ENCODE measurements at places on chromosomes 5 and 9.

DNA sequence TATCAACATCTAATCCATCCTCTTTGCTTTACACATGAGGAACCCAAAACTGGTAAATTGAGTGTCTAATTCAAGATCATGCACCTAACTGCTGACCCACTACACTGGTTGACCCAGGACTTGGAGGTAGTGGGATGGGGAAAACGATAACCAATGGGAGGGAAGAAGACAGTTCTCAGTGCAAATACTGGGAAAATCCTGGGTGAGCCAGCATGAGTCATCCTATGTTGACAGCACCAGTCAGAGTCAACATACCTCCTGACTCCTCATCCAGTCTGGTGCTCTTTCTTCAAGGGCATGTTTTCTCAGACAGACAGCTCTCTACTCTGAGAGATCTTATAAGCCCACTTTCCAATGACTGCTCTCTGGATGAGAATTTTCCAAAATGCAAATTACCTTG is 232.8 kb upstream of the PTGER4 start:
- no peak for DNase-seq

DNA sequence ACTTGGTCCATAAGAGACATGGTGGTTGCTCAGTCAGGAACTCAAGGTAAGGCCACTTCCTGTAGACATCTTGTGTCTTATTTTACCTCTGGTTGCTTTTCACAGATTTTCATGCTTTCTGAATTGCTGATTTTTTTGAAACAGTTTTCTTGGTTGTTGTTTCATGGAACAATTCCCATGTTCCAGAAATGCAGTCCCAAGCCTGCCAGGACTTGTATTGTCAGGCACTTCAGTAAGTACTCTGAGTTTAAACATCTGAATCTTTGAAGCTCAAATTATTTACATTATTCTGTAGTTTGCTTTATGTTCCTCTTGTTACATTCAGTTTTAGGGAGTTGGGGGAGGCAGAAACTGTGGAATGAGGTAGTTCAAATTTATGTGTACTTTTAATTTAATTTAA is 290.2 kb downstream of the DMRT2 start:
- DNase-seq: no peak

DNA sequence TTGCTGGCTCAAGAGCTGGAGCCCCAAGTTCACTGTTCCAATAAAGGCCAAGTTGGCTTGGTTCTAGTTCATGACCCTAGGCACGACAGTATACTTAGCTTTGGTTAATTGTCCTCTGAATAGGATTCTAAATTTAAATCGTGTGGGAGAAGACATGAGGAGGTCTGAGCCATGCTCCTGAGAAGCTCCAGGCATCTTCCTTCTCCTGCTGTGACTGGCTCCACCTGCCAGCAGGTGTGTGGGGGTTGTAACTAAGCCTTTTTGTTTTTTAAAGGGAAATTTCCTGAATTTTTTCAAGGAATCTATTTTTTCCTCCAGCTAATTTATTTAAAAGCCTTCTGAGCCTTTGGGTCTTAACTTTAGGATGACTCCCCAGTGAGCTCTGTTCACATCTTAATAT is 20.2 kb upstream of the TRIM36 start:
- no peak for DNase-seq

GRCh38 chr9:107337676-107338590 is 54.9 kb downstream of the RAD23B start:
- DNase-seq: no peak

DNA sequence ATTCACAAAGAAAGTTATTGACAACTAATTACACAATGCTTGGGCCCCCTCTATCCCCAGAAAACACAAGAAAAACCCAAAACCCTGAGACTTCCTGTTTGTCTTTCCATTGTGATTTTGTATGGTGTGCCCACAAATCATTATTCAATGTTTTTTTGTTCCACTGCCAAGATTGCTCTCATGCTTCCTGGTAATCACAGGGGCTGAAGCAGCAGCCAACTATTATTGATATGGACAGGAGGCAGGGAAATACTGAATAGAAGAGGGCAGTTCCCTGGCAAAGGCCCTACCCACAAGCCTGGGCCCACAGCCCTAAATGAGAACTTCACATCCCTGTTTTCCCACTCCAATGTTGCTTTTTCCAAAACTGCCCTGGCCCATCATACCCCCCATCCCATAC is 21.5 kb upstream of the RFK start:
- DNase-seq: no peak

- no peak for DNase-seq
These were observed 9.6 kb downstream of the LRRC8A start for GRCh38 chr9:128891321-128892220.

DNA sequence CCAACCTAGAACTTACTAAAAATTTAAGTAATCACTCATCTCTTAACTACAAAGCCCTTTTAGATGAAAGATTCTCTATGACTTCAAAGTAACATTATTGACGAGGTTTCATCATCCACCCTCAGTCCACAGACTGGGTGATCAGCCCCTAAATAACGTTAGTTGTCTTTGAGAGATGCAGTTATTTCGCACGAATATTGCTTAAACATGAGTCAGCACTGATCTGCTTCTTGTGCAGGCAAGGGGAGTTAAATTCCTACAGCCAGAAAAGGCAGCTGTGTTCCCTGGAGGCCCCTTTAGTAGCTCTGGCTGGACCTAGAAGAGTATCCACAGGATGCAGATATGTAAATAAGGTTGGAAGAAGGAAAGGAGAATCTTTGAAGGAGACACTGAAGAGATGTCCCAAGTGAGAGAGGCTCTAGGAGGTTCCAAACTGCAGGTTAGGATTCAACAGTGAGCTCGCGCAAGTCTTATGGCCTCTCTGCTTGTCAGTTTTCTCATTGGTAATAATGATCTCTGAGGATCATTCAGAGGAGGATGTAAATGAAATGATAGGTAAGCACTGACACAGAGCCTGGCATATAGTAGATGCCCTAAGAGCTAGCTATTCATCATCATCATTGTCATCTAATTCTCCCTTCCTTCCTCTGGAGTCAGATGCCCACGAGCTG is 122.2 kb upstream of the MAN2A1 start:
- DNase-seq: peak; percentile 26

- DNase-seq: no peak
These were observed 436.6 kb downstream of the DTWD2 start for GRCh38 chr5:118551716-118552115.

- no peak for DNase-seq
These were observed 81.3 kb downstream of the THBS4 start for GRCh38 chr5:80116465-80116864.

DNA sequence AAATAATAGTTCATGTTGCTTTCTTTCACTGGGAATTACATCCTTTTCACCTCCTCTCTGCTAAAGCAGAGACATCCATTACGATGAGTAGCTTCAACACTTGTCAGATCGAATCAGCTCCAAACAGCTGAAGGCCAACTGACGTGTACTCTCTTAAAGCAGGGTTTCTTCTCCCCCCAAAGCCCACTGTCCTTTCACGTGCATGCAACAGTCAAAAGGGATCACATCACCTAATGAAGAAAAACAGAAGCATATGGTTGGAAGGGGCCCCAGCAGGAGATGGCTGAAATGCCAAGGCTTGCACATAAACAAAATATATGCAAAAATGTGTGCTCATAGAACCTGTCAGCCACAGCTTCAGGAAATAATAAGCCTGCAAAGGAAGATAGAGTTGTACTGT is 421.6 kb downstream of the ANXA1 start:
- no peak for DNase-seq

- DNase-seq: no peak
These were observed 4.4 kb upstream of the GLIPR2 start for GRCh38 chr9:36132086-36132485.

DNA sequence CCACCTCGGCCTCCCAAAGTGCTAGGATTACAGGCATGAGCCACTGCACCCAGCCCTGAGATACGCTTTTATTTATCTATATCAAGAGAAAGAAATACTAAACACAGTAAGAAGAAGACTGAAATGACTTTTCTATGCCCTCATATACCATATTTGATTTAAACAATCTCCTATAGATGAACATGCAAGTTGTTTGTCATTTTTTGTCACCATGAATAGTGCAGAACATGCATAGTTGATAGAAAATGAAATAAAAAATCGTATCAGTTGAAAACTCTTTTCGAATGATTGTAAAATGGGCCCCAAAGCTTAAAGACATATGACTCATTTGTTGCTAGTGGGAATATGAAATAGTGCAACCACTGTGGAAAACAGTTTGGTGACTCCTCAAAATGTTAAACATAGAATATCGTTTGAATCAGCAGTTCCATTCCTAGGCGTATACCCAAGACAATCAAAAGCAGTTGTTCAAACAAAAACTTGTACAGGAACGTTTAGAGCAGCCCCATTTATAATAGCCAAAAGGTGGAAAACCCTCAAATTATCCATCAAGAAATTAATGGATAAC is 61.4 kb upstream of the ANKH start:
- DNase-seq: no peak

DNA sequence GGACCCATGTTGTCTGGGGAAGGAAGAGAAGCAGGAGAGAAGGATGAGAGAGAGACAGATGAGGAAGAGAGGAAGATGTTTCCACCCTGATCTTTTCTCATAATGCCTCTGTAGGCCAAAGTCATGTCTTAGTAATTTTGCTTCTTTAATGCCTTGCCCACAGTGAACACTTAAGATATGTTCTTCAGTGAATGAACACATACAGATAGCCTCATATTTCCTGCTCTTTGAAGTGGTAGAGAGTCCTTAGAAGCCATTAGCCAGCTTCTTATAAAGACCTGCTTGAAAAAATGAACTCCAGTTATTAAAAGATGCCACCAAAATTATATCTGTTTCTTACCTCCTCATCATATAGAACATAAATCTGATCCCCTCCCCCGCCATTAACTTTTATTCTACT is 244.4 kb downstream of the CD180 start:
- no peak for DNase-seq

GRCh38 chr9:107932601-107933000 is 443.0 kb upstream of the KLF4 start:
- no peak for DNase-seq

- DNase-seq: no peak
These were observed 46.9 kb downstream of the NEURL1B start for GRCh38 chr5:172687940-172688339.

GRCh38 chr9:23638837-23639426 is 187.1 kb downstream of the ELAVL2 start:
- no peak for DNase-seq

DNA sequence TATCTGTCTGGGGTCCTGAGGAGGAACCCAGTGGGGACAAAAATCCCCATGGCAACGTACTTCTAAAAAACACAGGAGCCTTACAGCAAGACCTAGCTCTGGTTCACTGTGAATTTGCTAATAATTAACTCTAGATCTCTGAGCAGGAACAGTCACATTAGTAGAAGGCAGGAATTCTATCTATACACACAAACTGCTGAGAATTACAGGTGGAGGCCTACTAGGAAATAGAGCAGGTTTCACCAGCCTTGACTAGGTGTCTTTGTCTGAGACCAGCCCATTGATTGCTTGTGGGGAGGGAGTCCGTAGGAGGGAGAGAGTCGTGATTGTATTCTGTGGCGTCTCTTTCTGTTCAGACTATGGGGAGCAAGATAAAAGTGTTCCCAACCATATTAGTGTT is 44.8 kb downstream of the PRLR start:
- DNase-seq: no peak

Data from AG04449 (cell line).